GM20000 (cell line): ENCODE measurements at places on chromosomes 2 and 18.

DNA sequence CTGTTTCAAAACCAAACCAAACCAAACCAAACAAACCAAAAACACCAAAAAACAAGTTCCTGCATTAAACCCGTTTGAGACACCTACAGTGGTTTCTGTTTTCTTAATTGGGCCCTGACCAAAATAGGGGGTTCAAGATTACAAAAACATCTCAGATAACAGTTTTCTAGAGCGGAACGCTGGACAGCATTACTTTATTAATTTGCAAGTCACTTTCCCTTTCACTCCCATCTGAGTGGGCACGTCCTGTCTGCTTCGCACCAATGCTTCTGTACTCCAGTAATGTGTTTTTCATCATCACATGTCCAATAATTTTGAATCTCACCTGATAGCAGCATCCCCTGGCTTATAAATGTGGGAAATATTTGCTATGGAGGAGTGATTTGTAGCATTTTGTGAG, 11.7 kb upstream of the MYO1B start:
- DNase-seq, result no peak

- DNase-seq, result no peak
Observed at GRCh38 chr2:11017921-11018320, 106.2 kb downstream of the KCNF1 start.

DNA sequence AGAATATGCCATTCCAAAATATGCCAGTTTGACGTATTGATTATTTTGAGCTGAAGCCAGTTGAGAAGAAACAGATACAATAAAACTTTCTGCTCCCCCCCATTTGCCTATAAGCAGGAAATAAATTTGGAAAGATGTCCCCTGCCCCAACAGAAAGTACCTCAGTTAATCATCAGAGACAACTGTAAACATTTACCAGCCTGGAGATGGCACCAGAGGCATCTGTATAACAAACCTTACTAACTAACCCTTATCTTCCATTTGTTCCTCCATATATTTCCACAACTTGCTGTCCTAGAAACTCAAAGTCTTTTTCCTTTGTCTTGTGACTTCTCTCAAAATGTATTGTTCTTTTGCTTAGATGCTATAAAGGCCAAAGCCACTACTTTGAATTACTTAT, 93.8 kb downstream of the AKAIN1 start:
- no peak for DNase-seq

GRCh38 chr18:59951591-59951990, 51.8 kb downstream of the PMAIP1 start:
- no peak for DNase-seq
